ENCODE measurements at places on chromosomes 2 and 18.

- DNase-seq, result no peak
Observed at GRCh38 chr2:28054916-28055315, 164.4 kb downstream of the BABAM2 start.

DNA sequence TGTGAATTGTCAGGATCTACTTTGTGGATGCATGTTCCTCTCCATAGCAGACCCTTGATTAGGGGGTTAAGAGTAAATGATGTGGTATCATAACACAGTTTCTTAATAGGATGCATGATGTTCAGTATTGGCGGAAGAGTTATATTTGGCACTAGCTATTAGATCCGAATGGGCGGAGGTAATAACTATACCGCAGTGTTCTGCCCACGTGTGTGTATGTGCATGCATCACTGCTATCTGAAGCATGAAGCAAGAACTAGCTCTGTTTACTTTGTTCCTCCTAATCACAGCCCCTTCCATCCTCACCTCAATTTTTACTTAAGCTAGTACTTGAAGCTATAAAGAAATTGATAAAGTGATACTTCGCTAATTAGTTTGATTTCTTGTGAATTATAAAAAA is 159.6 kb upstream of the NOSTRIN start:
- no peak for DNase-seq

DNA sequence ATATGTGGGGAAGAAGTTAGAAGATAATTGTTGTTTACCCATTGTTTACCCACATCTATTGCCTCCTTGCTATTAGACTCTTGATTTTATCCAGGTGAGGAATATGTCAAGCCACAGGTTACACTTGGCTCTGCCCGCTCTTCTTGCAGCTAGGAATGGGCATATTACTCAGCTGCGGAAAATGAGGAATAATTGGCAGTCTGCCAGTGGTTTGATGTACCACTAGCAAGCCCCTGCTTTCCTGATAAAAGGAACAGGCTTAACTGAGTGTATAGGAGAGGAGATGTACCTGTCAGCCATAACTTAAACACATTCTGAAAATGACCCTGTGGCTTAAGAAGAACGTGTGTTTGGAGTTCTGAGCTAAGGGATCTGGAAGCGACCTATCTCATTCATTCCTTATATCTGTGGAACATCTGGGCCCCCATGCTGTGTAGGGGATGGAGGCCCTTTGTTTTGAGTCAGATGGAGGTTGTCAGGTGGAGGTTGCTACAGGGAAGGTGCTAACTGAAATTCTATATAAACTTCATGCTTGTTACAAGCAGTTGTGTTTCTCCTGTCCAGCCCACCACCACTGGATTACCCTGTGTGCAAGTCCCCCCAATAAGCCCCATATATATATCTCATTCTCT is 4.6 kb upstream of the FMNL2 start:
- no peak for DNase-seq

- no peak for DNase-seq
Observed at GRCh38 chr18:35572644-35573043, 8.9 kb upstream of the GALNT1 start.
